ENCODE measurements at places on chromosomes 12 and 14.
A peak's percentile ranks its signal among the peaks of the same experiment; 100 is the strongest.

GRCh38 chr12:91381309-91381804 lies 198.7 kb upstream of the DCN start:
- no peak for DNase-seq

DNA sequence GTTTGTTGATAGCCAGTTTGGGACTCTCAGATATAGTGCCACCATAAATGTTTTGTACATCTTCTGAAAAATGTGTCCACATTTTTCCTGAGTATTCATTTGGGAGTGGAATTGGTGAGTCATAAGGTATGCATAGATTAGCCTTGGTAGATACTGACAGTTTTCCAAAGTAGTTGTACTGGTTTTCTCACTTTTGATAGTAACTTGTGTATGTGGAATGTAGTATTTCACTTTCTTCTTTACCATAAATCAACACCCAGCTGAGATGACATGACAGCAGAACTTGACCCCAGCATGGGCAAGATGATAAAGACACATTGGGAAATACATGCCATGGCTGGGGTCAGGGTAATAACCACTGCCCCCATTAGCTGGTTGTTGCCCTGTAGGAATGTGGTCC lies 5.4 kb downstream of the FBXW8 start:
- DNase-seq = no peak

DNA sequence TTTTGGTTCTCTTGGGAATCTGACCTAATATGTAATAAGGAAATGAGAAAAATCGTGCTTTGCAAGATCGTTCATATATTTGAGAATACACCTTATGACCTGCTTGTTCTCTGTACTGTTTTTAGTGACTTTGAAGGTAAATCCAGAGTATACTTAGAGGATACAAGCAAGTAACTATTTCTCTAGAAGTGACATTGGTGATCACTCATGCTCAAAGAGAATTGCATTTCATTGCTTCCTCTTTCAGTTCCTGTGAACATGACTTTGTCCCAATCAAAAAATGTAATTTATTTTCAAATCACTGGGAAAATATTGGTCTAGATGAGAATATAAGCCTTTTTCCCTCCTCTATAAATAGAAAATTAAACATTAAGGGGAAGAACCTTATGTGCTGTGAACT lies 2.7 kb downstream of the KTN1 start:
- no peak for DNase-seq

DNA sequence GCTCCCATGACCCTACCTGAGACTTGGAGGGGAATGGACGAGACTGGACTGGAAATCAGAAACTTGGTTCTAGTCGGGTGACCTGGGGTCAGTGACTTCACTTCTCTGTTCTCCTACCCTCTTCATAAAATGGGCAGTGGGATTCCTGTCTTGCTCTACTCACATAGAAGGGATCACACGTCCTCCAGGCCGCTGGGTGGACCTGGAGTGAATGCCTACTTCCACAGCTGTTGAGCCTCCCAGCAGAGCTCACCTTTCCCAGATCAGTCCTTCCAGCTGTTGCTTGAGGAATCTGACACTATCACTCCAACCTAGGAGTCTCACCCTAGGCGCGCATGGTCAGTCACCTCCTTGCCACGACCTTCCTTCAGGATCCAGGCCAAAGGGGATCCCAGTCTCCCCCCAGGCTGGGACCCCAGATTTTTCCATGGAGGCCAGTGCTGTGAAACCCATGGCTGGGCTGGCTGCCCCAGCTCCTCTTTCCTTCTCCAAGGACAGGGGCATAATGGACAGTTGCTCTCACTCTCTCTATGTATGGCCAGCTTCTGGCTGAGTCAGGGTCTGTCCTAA lies 637 bp downstream of the ACVRL1 start:
- no peak for DNase-seq

DNA sequence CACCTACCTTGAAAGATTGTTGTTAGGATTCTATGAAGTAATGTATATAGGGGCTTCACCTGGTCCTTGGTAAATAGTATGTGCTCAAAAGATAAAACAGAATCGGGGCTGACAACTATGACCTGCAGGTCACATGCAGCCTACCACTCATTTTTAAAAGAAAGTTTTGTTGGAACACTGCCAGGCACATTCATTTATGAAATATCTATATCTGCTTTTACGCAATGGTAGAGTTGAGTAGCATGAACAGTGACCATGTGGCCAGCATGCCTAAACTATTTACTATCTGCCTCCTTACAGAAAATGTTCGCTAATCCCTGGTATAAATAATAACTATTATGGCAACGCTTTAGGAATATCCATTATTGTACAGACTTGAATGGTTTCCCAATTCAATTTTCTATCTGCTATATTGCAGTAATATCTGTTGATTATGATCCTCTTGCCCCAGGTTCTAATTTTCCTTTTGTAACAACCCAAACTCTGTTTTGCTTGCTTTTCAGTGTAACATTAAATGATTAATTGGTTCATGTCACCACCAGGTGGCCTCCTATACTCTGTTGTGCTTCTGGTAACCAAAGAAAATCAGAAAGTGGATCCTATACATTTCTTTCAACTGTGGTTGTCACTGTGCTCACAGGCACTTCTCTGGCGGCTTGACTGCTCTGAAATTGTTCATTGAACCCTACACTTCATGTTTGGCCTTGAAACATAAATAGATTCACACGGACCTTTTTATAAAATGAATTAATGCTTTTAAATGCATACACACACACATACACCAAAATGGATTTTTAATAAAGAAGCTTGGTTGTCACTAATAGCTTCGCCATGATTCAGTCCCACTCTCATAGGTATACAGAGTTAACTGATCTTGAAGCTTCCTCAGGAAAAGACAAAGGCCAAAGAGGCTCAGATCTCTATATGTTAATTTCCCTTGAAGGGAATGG lies 227.7 kb upstream of the NPAS3 start:
- DNase-seq = no peak

DNA sequence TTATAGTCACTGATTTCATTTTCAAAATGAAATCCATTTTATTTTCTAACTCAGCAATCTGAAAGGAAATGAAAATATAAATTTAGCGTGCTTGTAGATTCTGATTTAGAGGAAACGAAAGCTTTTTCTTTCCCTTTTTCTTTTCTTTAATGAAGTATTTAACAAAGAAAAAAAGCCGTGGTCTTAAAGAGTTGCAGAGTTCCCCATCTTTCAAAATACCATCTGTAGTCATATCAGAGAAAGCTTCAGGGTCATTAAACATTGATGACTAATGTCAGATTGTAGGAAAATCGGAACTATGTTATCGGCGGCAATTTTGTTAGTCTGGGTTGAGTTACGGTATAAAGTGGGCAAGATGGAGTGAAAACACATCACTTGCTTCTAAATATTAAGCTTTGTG lies 32.3 kb downstream of the DRAM1 start:
- no peak for DNase-seq

DNA sequence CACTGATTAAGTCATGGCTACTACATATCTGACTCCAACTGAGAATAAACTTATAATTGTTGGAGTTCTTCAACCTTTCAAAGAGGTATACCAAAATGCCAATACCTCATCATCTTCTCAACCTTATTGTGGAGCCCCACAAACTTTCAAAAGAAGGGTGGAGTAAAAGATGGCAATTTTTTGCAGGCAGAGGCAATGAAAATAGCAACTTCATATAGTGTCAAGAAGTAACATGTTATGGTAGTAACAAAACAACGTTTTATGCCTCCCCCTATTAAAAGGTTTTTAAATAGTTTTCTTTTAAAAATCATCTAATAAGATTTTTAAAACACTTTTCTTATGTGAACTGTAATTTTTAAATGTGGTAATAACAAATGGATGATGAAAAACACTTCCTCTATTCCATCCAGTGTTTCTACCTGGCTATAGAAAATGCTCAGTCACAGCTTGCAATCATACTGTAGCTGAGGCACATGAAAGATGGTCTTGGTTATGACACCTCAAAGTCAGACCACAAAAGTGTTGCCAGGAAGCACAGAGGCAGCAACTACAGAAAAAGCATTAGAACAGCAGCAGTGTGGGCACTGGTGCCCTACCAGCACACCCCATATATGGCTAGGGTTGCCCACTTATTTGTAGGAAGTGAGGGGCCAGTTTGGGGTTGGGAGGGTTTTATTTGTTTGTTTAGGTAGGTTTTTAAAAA lies 7.0 kb downstream of the PPP1R12A start:
- DNase-seq = peak; percentile 44

GRCh38 chr14:85415015-85415712 lies 114.8 kb upstream of the FLRT2 start:
- DNase-seq = no peak

DNA sequence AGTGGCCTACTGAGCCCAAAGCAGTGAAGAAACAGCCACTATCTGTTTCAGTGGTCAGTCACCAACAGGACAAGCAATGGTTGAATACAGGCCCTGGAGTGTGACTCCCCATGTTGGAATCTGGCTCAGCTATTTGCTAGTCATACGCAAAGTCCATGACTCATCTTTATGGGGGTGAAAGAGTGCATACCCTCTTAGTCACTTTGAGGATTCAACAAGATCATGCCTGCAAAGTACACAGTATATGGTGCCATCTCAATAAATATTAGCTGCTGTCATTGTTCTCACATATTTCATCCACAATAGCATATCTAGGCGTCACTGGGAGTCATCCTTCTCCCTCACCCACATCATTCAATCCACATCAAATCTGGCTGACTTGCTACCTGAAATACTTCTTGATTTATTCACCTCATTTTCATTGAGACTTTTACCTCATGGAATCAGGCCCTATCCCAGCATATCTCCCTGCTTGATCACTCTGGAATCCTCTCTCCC lies 26.4 kb upstream of the STAB2 start:
- DNase-seq = no peak

GRCh38 chr12:10247436-10248058 lies 34.9 kb downstream of the GABARAPL1 start:
- DNase-seq = no peak

Data from stimulated activated CD4-positive, alpha-beta T cell treated with anti-CD3 and anti-CD28 coated beads, Interleukin-1b, Interleukin-23, amount 100 ng/mL, for 48 hours (primary cell).